CD4-positive, alpha-beta T cell treated with Interleukin-6 at 100 ng/mL for 8 hours (primary cell): ENCODE measurements at places on chromosomes 2 and 18.

GRCh38 chr2:168604252-168604651 lies 148.2 kb downstream of the CERS6 start:
- no peak for DNase-seq

DNA sequence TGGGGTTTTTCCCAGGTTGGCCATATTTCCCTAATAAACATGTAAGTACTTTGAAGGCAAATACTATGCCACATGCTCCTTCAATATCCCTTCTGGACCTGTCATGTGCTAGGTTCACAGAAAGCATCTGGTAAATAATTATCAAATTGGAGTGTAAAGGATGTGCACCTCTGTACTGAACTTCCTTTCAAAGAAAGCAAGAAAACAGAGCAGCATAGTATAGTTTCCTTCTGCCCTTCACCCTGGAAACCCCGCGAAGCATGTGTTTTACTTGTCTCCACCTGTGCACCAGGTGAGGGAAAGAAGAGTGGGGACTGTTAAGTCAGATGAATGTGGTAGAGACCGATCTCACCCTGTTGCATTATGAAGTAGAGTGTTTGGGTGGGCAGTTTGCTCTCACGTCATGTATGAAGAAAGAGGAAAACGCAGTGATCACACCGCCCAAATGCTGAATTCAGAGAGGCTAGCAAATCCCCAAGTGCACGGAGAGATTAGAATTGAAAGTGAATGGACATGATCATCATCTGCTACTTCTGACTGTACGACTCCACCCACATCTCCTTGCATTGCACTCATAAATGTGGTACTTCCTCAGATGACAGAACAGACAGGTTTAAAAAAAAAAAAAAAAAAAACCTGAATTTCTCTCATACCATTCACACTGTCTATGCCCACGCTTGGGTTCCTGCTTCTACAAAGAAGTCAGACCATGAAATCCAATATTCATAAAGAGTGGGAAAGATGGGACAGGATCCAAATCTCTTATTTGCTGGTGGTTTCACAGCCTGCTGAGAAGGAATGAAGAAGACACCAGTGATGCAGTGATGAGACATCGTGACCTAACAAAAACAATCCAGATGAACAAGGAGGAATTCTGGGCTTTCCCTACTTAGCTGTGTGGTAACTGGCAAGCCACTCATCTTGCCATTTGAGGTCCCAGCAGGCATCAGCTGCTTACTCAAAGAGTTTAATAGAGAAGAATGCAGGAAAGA lies 448.6 kb downstream of the BCL11A start:
- no peak for DNase-seq

GRCh38 chr2:180227461-180227860 lies 220.4 kb upstream of the CWC22 start:
- DNase-seq: no peak

- DNase-seq: no peak
These were observed 94.2 kb upstream of the DLX2 start for GRCh38 chr2:172196768-172197431.

GRCh38 chr2:202237787-202238233 lies 587 bp downstream of the SUMO1 start:
- DNase-seq: peak; percentile 4

GRCh38 chr2:102910724-102911123 lies 148.9 kb downstream of the TMEM182 start:
- no peak for DNase-seq

DNA sequence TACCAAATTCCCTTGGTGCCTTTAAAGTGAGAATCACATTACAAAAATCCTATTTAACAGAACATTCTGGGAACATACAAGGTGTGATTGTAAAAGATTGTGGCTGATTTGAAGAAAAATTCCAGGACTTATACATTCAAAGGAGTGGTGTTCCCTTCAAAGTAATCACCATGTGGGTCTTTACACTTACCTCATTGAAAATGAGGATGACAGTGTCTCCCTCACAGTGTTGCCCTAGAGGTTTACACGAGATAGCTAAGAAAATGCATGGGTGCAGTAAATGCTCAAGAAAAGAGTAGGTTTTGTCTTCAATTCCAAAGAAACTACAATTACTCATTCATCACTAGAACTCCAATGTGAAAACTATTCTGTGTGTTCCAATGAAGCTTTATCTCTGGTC lies 331.5 kb downstream of the SLC4A3 start:
- no peak for DNase-seq

DNA sequence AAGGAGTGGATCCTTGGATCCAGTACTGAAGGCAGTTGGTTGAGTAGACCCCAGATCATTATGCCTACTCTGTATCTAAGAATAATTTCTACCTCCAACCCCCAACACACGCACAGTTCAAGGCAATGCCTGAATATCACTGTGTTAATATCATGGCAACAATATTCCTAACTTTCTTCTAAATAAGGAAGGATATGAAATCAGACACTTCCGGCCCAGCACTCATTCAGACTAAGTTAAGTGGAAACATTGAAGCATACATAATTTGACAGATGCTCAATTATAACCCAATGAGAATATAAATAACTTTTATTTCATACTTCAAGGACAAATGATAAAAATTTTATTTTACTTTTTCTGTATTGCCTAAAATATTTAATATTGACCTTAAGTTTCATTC lies 153.6 kb upstream of the COL3A1 start:
- DNase-seq: no peak

DNA sequence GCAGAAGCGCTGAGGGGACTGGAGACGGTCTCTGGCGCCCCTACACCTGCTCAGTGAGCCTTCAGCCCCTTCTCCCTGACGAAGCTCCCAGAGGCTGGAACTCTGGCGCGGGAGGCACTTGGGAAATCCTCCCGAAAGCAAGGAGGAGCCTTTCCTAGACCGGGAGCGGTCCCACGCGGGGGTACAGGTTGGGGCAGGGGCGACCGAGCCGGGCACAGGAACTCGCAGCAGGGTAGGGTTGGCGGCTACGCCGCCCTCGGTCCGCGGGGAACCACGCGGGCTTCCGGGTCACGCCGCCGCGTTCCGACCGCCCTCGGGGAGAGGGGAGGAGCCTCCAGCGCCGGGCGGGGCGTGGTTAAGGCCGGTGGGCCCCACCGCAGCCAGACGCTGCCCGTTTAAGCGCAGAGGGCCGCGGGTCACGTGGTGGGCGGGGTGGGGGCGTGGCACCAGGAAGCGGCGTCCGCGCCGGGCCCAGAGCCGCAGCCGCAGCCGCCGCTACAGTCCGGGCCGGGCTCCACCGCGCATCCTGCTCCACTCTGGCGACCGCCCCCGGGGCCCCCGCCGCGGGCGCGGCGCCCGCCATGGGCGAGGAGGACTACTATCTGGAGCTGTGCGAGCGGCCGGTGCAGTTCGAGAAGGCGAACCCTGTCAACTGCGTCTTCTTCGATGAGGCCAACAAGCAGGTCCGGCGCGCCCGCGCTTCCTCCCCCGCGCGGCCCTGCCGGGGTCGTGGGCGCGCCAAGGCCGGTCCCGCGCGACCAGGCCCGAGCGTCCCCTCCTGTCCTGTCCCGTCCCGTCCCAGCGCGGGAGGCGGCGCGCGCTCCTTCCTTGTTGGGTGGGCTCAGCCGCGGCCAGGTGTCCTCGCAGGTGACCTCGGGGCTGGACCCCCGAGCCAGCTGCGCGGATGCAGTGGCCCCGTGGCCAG lies at the start of gene RMC1:
Gene RMC1, plus strand, starts transcription at position 474 of the 925 bp plus-strand sequence. Its CDS starts 108 bp downstream, at position 582.
- peak; percentile 94 for DNase-seq

- DNase-seq: no peak
These were observed 143.1 kb downstream of the INHBB start for GRCh38 chr2:120489023-120489422.

GRCh38 chr18:14919666-14920065 lies 171.7 kb downstream of the ANKRD30B start:
- DNase-seq: no peak

- peak; percentile 89 for DNase-seq
These were observed 68.5 kb upstream of the STK17B start for GRCh38 chr2:196239622-196240587.

- no peak for DNase-seq
These were observed 105.9 kb upstream of the RBBP8 start for GRCh38 chr18:22827216-22827615.

DNA sequence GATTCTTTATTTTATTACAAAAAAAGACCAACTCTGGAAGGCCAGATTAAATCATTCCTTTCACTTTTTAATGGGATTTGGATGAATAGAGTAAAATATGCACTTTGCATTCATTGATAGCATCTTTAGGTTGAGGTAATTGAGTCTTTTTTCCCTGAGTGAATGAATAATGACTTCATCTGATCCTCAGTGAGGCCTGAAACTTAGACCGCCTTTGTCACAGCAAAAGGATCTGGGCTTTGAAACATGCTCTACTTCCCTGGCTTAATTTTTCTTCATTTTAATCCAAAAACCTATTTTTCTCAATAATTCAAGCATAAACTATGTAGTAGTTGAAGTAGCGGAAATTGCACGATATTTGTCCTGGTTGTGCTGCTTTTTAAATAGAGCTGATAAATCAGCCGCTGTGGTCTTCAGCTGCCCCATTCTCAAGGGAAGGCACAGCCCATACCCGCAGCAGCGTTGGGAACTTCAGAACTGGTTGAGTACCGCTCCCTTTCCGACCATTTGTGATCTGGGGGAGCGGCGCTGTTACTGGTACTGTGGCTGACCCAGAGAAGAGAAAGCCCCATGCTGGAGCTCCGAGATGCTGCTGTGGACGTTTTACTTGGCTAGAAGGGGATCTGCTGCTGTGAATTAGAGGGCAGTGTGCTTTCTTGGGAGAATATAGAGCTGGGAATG lies 145.3 kb upstream of the NFATC1 start:
- no peak for DNase-seq

DNA sequence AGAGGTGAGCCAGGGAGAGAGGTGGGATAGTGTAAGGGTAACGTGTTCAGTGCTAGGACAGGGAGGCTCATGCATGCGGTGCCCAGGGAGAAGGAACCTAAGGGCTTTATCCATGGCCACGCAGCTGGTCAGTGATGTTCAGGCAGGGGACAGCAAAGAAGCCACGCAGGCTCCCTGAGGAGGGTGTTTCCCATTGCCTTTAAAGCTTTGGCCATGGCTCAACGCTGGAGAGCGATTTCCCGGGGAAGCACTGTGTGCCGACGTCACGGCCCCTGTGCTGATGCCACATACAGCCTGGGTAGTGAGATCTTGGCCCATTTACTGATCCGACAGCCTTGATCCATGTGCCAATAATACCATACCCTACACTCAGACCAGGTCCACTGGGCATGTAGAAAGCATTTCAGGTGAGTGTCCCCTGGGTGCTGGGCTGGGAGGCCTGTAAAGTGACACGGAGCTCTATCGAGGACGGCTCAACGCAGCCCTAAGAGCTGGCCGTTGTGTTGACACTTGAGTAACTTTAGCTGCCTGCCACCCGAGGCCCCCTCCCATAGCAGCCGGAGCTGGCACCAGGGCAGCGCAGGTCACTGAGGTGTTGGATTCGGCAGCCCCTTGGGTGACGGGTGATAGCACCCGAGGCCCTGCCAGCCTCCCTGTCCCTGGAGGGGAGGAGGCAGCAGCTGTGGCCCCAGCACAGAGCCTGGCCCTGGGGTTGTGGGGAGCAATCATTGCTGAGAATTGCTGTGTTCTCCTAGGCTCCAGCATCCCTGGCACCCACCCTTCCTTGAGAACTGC lies 41.4 kb downstream of the PDIA6 start:
- no peak for DNase-seq

- no peak for DNase-seq
These were observed 456.6 kb downstream of the THSD7B start for GRCh38 chr2:137221797-137222492.

DNA sequence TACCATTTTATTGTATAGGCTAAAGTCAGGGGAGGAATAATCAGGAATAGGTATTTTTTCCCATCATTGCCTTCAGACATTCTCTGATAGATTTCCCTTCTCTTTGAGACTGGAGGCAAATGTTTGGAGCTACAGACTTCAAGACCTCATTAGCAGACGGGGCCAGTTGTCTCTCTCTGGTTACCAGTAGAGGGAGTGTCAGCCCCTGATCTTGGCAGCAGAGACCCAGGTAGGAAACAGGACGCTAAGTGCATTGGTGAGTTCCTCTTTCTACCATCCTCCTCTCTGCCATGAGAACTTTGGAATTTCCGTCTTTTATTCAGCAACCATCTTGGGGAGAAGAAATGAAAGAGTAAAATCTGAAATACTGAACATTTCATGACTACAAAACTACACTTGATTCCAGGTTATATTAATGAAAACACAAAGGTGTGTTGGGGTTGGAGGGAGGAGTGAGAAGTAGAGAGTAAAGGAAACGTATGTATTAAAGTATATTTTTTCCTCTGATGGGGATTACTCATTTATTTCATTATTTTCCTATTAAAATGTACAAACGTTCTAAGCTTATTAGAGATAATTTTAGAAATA lies 186.2 kb upstream of the GCFC2 start:
- no peak for DNase-seq

- no peak for DNase-seq
These were observed 113.6 kb downstream of the EVA1A start for GRCh38 chr2:75447176-75447575.

- DNase-seq: no peak
These were observed 59.3 kb downstream of the CD8B2 start for GRCh38 chr2:106546391-106546990.

- DNase-seq: no peak
These were observed 170.1 kb downstream of the MEIS1 start for GRCh38 chr2:66604976-66605375.

GRCh38 chr2:106129592-106129991 lies 64.5 kb downstream of the UXS1 start:
- DNase-seq: no peak

GRCh38 chr2:150303281-150303680 lies 184.2 kb downstream of the RND3 start:
- DNase-seq: no peak

DNA sequence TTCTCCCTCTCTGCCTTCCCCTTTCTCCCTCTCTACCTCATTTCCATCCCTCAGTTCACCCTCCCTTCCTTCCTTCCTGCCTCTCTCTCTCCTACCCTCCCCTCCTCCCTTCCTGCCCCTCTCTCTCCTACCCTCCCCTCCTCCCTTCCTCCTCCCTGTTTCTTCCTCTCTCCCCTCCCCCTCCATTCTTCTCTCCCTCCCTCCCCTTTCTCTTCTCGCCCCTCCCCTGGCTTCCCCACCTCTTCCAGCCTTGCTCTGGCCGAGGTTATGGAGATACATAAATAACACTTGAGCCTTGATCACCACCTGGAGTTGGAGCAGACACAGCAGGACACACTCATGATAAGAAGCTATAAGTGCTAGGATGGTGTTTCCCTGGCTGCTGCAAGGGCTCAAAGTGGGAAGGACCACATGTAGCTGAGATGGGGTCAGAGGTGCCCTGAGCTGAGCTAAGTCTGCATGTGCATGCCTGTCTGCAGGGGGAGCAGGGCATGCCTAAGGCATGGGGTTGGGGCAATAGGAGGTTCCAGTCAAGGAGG lies 326.1 kb upstream of the HS6ST1 start:
- no peak for DNase-seq

DNA sequence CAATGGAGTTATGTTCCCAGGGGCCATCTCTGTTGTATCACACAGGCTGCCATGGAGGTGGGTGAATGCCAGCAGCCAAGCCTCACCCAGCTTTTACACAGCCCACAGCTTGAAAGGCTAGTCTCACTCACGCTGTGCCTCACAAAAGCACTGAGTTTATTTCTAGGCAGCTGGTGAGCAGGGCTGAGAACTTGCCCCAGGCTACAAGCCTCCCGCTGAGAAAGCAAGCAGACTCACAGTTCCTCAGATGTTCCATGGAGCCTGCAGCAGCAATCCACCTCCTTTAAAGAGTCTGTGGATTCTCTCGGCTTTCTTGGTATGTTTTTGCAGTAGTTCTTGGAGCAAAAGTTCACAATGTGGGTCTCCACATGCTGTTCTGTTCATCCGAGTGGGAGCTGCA lies 40.9 kb upstream of the ALKAL2 start:
- DNase-seq: no peak

- no peak for DNase-seq
These were observed 126.7 kb upstream of the SMIM21 start for GRCh38 chr18:75554176-75554575.
